SK-N-DZ (cell line): ENCODE measurements at places on chromosomes 16 and 17.

GRCh38 chr17:33164169-33164881, 128.8 kb downstream of the ASIC2 start:
- no peak for DNase-seq

- DNase-seq = no peak
Observed at GRCh38 chr16:24027466-24027865, 191.7 kb downstream of the PRKCB start.

GRCh38 chr17:43758497-43759174, at the start of gene SOST:
SOST (minus strand) TSS chr17:43758791; CDS start chr17:43758741, 50 bp downstream.
- DNase-seq = no peak

DNA sequence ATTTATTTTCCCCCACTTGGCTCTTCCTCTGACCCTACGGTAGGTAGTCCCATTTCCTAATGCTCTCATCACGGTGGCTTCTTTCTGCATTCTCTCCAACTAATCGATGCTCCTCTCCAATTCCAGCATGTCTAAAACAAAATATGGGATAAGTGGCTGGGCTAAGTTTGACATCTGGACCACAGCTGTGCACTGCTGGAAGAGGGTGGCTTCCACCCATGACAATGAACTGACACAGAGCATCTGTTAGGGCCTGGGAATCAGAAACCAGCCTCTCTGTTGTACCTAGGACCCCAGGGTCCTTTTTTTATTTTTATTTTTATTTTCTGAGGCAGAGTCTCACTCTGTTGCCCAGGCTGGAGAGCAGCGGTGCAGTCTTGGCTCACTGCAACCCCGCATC, 29.0 kb upstream of the SLC39A11 start:
- no peak for DNase-seq

DNA sequence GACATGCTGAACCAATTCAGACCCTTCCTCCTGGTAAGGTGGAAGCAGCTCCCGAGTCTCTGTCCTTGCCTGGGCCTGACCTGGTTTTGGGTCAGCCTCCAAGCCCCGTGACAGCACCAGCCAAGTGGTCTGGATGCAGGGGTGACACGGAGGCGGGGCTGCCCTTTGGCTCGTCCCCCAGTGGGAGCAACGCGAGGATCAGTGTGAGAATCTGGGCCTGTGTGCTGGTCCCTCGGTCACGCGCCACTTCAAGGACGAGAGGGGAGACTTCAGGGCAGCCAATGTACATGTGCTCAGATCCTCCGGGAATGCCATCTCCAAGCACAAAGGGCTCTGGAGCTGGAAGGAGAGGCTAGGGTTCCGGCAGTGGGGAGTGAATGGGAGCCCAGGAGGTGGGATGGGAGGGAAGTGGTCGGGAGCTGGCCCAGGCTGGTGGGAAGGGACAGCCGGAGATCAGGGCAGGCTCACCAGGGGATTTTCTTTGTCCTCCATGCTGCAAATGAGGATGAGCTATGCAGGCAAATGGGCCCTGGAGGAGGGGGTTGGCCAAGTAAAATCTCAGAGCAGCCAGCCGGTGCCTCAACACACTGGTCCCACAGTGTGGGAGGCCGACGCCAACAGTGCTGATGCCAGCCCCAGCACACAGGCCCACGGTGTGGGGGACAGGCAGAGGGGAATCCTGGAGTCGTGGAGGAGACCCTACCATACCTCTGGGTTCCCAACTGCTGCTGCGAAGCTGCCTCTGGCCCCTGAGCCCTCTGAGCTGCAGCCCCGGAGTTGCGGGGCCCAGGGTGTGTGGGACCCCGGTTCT, 4.2 kb upstream of the NDRG4 start:
- DNase-seq = no peak

GRCh38 chr16:62036101-62036801, at the start of gene CDH8:
CDH8 (minus strand) TSS chr16:62036438; CDS start chr16:62021403, 15,035 bp downstream.
- DNase-seq = peak; percentile 49

DNA sequence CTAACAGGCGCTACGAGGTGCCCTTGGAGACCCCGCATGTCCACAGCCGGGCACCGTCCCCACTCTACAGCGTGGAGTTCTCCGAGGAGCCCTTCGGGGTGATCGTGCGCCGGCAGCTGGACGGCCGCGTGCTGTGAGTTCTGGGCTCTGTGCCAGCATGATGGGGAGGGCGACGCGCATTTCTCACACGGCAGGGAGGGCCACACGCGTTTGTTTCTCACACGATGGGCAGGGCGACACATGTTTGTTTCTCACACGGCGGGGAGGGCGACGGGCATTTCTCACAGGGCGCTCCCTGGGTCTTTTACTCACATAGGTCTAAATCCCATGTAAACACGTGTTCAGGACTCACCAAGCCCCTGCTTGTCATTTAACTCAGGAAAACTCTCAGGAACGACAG, 4.4 kb downstream of the GAA start:
- no peak for DNase-seq

- no peak for DNase-seq
Observed at GRCh38 chr16:49638673-49639610, 217.0 kb downstream of the ZNF423 start.

- no peak for DNase-seq
Observed at GRCh38 chr17:57946798-57947358, 8.3 kb downstream of the CUEDC1 start.

DNA sequence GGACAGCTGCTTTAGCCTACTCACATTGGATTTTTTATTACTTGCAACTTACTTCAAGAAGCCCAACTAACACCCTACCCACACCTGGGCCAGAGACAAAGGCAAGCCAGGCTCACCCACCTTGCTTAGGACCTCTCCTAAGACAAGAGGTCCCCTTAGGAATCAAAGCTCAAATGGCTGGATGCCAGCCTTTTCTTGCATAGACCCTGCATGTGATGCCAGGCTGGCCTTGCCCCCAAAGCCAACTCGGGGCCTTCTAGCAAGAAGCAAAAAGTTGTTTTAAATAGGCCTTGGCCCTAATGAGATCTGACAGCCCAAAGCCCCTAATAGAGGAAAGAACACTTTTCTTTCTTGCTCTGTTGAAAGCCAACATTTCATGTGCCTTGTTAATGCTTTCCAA, 20.7 kb downstream of the GPRC5B start:
- DNase-seq = no peak

- DNase-seq = no peak
Observed at GRCh38 chr17:44979426-44979995, 11.4 kb upstream of the C1QL1 start.

GRCh38 chr17:33642002-33642401, 348.9 kb upstream of the ASIC2 start:
- DNase-seq = no peak

DNA sequence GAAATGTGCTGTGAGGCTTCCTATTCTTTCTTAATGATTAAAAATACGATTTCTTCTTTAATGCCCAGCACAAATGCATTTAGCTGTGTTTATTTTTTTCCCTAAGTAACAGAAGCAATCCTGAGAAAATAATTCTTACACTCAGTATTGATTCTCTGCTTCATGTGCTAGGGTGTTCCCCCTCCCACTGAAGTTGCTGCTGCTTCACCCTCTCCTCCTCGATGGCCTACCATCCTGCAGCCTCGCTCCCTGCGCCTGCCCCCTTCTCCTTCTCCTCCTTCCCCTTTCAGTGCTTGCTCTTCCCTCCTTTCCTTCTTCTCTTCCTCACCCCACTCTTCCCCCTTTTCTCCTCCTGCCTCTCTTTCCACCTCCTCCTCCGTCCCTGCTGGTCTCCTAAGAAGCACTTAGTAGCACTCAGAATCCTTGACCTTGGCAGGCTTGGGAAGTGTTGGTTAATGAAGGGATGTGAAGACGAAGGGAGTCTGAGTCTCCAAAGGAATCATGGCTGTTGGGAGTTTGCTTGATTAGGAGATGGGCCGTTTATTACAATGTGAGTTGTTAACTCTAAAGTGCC, 119.7 kb downstream of the RPTOR start:
- no peak for DNase-seq

DNA sequence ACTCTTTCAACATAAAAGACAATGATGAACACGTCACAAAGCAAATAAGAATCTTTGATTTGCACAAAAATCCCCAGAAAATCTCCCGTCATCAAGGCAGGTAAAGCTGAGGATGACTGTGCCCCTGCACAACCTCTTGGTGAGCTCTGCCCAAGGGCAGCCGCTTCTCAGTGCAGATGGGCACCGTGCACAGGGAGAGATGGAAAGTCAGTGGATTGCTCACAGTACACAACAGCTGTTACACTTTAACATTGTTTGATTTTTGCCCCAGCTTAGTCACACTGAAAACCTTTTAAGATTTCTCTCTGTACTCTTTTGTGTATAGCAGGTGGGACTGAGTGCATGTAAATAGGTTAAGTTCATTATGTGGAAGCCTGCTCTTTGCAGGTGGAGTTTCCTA, 104.2 kb downstream of the CDK5R1 start:
- DNase-seq = no peak

GRCh38 chr16:87539113-87539512, 46.3 kb upstream of the ZCCHC14 start:
- no peak for DNase-seq

- DNase-seq = no peak
Observed at GRCh38 chr17:27218719-27219488, 75.0 kb upstream of the WSB1 start.

GRCh38 chr16:75464122-75464918, at the start of gene TMEM170A:
TMEM170A (minus strand) TSS chr16:75464689; CDS start chr16:75464600, 89 bp downstream.
- peak; percentile 99 for DNase-seq

- DNase-seq = no peak
Observed at GRCh38 chr17:16943541-16944333, 28.2 kb downstream of the TNFRSF13B start.

DNA sequence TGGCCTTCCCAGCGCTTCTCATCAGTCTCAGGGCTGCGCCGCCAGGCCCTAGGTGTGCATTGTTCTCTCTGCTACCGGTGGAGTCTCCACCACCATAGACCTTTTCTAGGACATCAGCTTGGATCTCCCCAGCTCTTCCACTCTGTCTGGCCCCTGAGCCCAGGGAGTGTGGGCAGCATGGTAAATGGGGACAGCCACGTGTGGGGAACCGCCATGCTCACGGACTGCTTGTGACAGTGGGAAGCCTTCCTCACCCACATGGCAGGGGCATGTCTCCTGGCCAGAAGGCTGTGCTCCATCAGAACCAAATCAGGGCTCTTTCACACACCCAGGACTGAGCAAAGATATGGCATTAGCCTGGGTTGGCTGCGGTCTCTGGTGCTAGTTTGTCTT, 51.3 kb downstream of the TNFRSF13B start:
- no peak for DNase-seq

DNA sequence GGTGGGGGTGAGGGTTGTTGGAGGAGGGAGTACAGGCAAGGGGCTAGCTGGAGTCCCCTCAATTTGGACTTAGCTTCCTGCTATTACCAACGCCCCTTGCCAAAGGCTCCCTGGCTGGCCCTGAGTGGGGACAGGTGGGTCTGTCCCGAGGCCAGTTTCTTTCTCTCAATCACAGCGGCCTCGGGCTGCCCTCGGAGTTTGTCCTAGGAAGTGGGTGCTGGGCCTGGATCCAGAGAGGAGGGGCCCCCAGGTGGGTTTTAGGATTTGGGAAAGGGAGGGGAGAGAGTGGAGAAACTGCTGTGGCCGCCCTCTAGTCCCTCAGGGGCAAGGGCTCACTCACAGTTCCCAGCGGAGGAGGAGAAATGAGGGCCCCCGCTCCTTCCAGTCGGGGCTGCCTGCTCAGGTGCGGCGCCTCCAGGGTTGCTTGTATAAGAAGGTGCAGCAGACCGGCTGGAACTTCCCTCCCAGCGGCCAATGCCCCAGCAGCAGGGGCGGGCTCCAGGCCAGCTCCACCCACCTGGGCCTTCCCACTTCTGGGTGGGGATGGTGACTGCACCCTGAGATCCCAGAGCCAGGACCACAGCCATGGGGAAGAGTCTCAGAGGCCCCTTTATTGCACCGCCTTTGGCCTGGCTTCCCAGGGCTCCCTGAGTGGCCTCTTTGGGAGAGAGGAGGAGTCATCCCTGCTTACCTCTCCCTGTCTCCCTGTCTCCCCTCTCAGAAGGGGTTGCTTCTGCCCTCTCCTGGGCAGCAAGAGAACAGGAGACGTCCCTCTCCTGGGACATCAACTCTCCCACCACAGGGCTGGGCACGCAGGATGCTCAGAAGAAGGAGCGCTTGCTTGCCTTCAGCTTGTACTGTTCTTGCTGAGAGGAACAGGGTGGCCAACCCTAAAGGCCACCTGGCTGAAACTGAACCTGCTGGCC, 112.0 kb upstream of the SMURF2 start:
- DNase-seq = peak; percentile 84

- peak; percentile 42 for DNase-seq
Observed at GRCh38 chr16:31696968-31697743, 169.5 kb downstream of the AHSP start.

- DNase-seq = no peak
Observed at GRCh38 chr17:45289301-45290268, 27.2 kb downstream of the MAP3K14 start.

GRCh38 chr16:62283-62967, 8.8 kb downstream of the SNRNP25 start:
- no peak for DNase-seq

GRCh38 chr16:47644166-47644565, 183.0 kb downstream of the PHKB start:
- no peak for DNase-seq

- no peak for DNase-seq
Observed at GRCh38 chr16:50313596-50314478, 47.5 kb downstream of the ADCY7 start.

DNA sequence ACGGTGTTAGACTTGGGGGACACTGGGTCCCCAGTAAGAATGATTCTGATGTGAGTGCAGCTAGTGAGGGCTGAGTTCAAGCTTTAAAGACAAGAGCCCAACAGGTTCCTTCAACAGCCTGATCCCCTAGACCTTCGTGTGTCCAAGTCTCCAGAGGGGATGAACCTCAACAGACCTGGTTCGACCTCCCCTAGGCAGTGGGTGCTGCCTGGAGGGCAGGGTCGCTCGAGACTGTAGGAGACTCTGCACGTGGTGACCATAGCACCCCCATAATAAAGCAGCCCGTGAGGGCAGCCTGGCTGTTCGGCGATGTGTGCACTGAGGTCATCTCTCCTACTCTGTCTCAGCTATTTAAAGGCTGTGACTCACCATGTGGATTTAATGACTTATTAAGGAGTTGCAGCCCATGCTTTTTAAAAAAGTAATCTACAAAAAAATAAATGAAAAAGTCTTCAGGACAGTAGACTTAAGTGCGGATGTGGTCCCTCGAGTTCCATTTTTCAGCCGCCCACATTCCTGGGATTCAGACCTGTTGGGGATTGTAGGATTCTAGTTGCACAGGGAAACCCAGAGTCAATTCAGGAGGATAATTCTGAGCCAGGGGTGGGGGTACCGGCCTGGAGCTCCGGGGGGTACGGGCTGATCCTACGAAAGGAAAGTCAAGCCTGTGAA, 23.4 kb upstream of the METRNL start:
- DNase-seq = no peak

GRCh38 chr16:85171004-85171758, 58.9 kb upstream of the CIBAR2 start:
- no peak for DNase-seq

DNA sequence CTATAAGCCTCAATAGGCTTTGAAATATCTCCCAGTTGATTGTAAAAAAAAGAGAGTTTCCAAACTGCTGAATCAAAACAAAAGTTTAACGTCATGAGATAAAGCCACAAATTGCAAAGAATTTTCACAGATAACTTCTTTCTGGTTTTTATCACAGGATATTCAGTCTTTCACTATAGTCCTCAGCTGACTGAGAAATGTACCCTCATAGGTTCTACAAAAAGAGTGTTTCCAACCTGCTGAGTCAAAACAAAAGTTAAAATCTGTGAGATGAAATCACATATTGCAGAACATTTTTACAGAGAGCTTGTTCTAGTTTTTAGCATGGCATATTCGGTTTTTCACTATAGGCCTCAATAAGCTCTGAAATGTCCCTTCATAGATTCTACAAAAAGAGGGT, 559.2 kb downstream of the KCNJ18 start:
- DNase-seq = no peak
